GM12865 (cell line): ENCODE measurements at places on chromosomes 6 and 20.

DNA sequence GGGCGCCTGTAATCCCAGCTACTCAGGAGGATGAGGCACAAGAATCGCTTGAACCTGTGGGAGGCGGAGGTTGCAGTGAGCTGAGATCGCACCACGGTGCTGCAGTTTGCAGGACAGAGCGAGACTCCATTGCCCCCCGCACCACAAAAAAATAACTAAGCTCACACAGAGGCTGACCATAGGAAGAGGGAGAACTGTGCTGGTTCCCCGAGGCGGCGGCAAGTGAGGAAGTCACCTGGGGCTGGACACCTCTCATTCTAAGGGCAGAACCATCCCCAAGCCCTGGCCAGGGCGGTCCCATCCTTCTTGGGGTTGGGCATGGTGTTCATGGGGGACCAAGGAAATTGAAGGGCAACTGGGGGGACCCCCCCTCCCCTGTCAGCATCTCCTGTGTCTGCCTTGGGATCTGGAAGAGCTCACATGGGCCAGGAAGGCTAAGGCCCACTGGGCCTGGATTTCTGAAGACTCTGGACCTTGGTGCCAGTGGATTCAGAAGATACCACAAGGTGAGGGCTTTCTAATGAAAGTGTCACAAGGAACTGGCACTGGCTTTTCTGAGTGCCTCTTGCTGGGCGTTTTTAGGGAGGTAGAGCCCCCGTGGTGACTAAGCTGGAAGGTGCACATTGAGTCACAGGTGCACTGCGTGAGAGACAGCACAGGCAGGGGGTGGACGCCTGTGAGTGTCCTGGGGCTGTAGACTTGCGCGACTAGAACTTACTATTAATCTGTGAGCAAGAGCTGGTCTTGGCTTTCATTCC lies 11.5 kb downstream of the IRF4 start:
- DNase-seq: peak; percentile 68

GRCh38 chr20:43844778-43845614 lies 69.7 kb upstream of the TOX2 start:
- DNase-seq: no peak

DNA sequence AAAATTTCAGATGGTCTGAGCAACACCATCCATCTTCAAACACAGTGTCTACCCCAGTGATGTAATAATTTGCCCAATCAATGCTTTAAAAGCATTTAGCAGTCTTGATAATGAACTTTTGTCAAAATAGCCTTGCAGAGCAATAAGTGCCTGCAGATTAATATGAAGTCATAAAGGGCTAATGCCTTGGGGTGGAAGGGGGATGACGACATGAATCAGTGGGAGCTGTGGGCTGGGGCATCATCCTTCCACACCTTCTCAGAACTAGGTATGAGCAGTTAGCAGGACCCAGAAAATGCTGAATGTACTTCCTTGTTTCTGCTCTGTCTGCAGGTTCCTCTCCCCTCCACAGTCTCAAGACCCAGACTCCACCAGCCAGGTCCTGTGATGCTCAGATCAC lies 166.2 kb upstream of the MAFB start:
- DNase-seq: no peak

DNA sequence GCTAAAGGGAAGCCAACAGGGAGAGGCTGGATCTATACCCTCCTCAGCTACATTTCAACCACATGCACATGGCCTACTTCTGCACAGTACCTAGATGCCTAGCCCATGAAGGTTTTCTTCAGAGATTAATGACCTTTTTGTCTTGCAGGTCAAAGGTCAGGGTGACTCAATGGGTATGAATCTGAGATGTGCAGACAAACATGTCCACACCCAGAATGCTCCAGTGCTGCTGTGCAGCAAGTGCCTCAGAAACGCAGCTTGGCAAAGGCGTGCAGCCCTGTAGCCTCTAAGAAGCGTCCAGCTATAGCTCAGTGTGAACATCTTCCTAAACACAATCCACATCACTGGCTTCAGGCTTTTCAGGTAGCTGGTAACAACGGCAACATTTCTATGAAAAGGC lies 24.4 kb downstream of the MAP1LC3A start:
- DNase-seq: no peak

DNA sequence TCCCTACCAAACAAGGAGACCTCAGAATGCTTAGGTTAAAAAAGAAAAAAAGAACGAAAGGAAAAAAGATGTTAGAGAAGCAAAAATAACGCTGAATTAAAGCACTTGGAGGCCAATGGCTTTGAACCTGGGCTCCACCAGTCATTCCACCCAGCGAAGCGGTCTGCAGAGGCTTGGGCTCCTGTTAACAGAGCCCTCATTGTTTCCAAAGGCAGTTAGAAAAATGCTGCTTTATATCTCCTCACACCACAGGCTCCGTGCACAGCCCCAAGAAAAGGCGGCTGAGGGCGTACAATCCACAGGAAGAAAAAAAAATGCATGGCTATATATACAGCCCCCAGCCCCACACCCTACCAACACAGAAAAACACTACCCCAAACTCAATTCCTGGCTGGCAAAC lies 255.9 kb downstream of the FOXC1 start:
- no peak for DNase-seq

DNA sequence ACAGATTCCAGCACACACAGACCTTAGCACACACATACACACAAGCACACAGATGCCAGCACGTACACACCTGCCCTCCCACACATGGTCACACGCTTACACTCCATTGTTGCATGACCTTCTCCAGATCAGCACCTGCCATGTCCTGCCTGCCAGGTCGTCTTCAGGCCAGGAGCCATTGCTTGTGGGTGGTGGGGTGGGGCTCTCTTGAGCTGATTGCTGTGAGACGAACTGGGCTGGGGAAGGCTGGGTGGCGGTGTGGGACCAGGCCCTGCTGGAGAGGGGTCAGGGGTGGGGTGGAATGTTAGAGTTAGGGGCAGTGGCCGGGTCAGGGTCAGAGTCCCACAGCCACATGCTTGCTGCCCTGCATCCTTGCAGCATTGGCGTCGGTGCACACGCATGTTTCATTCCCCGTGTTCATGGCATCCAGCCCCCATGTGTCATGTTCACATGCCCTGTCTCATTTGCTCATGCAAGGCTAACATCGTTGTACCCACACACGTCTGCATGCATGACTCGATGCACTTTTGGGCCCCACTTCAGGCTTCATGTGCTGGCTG lies 6.5 kb upstream of the NPBWR2 start:
- no peak for DNase-seq

DNA sequence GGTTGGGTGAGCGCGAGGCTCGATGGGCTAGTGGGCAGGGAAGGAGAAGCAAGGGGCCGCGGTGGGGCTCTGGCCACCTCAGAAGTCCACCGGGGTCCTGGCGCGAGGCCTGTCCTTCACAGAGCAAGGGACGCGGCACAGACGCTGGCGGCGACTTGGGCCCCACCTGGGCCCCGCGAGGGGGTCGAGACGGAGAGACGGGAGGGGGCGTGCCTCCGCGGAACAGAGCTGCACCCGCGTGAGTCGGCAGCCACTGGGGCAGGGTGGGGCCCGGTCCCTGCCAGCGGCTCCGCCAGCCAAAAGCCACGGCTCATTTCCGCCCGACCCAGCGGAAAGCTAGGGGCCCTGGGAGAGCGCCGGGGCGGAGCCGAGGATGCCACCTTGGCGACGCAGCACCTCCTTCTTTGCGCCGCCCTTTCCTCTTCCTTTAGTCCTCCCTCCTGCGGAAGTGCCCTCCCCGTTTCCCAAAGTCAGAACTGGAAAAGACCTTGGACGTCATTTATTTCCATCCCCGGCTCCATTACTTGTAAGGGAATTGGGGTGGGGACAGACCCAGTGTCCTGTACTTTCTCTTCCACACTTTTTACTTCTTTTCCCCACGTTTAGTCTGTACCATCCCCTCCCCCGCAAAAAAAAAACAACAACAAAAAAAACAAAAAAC lies at the start of gene CUL7:
TSS of gene CUL7 (minus strand) at position 307 of the 661 bp plus-strand sequence. CDS start 1,063 bp downstream, outside the sequence.
- peak; percentile 93 for DNase-seq

DNA sequence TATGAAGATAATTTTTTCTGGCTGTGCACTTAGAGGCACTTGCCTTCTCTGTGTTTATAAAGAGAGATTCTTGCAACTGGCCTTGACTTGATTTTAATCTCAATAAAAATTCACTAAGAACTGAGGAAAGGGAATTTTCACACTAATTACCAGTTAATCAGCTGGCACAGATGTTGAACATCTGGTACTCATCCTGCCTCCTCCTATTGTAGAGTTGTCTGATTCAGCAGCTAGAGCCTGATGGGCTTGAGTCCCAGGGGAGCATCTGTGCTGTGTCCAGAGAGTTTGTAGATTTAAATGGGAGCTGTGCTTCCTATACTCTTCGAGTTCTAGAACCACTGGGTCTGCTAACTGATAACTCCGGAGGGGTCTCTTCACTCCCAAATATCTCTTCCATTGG lies 284.4 kb upstream of the RNF24 start:
- DNase-seq: no peak

- no peak for DNase-seq
Observed at GRCh38 chr6:113464536-113464935, 392.6 kb upstream of the MARCKS start.

DNA sequence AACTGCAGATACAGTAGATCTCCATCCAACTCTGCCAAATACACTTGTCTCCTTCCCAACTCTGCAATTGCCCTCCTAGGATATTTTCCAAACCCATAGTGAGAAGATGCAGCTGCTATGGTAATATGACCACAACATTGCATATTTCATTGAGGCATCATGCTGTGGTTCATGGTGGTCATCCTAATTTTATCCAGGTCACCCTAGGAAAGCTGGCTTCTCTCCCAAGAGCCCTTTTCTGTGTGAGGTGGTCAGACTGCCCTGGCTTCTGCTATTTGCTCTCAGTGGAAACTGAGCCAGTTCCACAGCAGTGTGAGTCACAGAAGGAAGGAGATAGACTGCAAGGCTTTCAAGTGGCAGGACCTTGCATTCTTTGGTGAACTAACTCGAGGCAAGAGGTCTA lies 5.5 kb downstream of the OGFRL1 start:
- DNase-seq: no peak

DNA sequence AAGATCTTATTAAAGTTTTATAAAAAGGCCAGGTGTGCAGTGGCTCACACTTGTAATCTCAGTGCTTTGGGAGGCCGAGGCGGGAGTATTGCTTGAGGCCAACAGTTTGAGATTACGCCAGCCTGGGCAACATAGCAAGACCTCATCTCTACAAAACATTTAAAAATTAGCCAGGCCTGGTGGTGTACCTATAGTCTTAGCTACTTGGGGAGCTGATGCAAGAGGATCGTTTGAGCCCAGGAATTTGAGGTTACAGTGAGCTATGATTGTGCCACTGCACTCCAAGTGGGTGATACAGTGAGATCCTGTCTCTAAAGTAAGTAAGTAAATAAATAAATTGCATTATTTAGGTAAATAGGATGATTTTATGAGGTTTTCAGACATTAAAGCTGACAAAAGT lies 183.2 kb downstream of the ISM1 start:
- no peak for DNase-seq

DNA sequence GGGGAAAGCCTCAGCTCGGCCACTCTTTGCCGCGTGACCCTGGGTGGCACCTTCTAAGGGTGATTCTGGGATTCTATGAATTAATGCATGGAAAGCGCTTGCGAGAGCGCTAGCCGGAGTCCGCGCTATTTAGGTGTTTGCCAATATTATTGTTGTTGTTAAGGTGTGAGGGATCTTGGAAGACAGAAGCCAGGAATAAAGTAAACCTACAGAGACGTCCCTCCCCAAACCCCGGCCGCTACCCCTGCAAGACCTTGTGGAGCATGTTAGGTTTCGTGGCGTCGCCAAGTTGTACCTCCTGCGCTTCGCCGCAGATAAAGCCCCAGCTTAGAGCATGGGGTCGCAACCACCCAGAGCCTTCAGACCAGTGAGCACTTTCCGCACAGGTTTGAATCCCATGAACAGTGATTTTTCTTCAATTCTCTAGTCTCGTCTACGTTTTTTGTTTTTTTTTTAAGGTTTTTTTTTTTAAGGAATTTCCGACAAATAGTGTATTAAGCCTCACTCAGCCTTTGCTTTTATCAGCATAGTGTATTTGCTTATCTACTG lies 16.9 kb upstream of the ZSCAN9 start:
- DNase-seq: no peak

- DNase-seq: no peak
Observed at GRCh38 chr6:105995391-105995865, 90.7 kb upstream of the PRDM1 start.

DNA sequence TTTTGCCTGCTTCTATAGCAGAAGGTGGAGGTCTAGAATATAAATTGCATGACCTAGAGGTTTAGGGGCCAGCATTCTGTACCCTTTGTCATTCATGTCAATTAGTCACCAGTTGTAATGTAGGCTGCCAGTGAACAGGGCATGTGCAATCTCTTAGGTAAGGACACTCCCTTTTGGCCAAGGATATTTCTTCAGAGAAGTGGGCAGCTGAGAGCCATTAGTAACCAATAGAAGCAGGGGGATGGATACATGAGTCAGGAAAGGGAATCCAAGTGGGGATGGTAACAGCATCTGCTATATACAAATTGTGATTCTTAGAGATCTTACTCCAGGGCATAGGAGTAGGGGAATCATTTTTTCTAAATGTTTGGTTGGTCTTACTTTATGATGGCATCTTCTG lies 494.2 kb upstream of the JAG1 start:
- DNase-seq: no peak

DNA sequence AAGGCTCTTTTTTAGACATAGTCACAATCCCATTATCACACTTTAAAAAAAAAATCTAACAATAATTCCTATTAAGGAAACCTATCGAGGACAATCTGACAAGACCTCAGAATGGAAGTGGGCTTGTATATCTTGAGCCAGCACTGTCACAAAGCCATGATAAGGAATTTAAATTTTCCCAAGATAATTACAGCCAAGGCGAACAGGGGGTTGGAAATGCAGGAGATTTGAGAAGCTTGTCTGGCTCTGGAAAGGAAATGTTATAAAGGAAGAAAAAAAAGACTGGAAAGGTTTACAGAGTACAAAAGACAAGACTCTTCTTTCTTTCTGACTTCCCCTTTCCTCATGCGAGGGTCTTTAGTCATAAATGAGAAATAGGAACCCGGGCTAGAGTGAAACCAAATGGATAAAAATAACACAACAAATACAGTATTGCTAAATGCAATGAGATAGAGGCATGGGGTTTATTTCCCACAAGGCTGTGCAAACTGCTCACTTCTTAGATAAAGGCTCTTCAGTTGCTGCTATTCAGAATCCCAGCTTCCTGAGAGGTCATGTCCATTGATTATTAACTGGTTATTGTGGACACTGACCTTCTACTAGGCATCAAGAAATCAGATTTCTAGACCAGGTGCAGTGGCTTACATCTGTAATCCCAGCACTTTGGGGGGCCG lies 13.4 kb upstream of the GHRH start:
- no peak for DNase-seq

DNA sequence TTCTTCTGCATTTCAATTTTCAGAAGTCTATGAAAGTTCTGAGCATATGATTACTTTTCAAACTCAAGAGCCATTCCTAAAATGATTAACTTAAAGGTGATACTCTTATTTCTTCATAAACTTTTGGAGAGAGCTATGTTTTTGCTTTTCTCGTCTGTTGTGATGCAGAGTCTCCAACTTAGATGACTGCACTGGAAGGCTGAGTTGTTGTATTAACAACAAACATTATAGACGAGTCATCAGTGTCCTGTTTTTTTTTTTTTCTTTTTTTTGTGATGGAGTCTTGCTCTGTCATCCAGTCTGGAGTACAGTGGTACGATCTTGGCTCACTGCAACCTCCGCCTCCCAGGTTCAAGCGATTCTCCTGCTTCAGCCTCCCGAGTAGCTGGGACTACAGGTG lies 101.9 kb downstream of the CD109 start:
- no peak for DNase-seq

GRCh38 chr6:70176842-70177550 lies 125.9 kb downstream of the COL9A1 start:
- no peak for DNase-seq

GRCh38 chr6:150978624-150979023 lies 113.1 kb downstream of the MTHFD1L start:
- no peak for DNase-seq
